Pulmonary artery endothelial cell (primary cell): ENCODE measurements at places on chromosomes 4 and X.
A peak's percentile ranks its signal among the peaks of the same experiment; 100 is the strongest.

GRCh38 chrX:9383655-9384054 lies 81.2 kb upstream of the TBL1X start:
- no peak for DNase-seq

- DNase-seq = no peak
Measured at GRCh38 chrX:109463784-109464183, 18.1 kb downstream of the GUCY2F start.

- DNase-seq = no peak
Measured at GRCh38 chr4:32117693-32118092, 1397.5 kb downstream of the PCDH7 start.

GRCh38 chr4:78070731-78071282 lies 13.7 kb downstream of the FRAS1 start:
- no peak for DNase-seq

- no peak for DNase-seq
Measured at GRCh38 chr4:46385235-46385634, 4.7 kb downstream of the GABRA2 start.

- peak; percentile 17 for DNase-seq
Measured at GRCh38 chrX:103774070-103774642, 2.5 kb upstream of the PLP1 start.

GRCh38 chr4:159444678-159445077 lies 341.8 kb downstream of the RAPGEF2 start:
- no peak for DNase-seq

DNA sequence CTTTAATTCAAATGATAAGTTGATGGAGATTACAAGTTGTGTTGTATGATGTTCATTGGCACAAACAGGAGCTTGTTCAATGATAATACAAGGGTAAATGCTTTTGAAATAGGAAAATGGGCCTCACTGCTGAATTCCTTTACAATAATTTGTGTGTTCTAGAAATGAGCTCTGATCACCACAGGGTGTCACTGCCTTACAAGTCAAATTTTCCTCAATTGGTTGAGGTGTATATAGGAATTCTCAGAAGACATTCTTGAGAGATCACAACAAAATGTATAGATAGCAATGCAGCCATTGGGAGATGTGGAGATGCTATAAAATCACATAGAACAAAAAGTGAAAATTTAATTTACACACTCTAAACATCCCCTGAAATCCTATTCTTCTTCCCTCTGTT lies 49.6 kb downstream of the KLF8 start:
- DNase-seq = no peak

DNA sequence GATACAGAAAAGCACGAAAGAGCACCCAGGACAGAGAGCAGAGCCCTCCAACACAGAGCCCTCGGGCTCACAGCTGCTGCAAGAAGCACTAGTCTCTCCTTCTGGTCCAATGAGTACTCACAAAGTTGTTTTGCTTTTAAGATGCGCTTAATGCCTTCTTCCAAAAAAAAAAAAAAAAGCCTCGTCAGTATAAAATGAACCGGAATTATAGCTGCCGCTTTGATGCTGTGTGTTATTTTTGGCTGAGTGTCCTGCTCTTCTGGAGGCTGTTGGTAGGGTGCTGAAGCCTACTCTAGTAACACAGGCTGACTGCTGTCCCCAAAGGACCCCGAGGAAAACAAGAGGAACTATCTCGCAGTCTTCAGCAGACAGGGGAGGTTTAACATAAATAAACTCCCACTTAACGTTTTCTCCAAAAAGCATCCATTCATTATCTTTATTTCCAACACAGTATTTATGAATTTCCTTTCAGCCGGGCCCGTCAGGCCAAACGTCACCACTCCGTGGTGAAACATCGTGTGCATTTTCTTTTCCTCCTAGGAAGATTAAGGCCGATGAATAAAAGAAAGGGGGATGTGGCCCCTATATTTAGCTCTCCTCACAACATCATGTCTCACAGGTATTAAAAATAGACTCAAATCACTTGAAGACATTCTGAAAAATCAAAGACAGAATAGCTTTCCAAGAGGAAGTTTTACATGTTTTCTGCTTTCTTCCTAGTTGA lies 213.7 kb upstream of the PPARGC1A start:
- no peak for DNase-seq

DNA sequence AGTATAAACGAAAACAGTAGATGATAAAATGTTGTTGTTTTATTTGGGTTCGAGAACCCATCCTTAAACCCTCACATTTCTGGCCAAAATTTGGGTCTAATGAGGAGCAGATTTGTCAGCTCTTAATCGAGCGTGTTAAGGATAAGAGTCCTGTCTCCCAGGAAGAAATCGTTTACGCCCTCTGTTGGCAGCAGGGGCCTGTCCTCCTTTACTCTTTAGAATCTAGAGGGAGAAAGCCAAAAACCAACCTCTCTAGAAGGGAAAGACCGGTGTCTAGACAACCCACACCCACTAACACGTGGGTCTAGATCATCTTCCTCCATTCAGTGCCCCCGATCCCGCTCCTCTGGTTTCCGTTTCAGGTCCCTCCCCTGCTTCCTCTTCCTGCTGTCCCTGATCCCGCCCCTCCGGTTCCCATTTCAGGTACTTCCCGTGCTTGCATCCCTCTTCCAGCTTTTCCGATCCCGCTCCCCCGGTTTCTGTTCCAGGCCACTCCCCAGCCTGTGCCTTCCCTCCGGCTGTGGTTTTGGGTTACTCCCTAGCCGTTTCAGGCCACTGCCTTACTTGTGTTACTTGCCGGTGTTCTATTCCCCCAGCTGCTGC lies 339.1 kb downstream of the PAPSS1 start:
- no peak for DNase-seq

DNA sequence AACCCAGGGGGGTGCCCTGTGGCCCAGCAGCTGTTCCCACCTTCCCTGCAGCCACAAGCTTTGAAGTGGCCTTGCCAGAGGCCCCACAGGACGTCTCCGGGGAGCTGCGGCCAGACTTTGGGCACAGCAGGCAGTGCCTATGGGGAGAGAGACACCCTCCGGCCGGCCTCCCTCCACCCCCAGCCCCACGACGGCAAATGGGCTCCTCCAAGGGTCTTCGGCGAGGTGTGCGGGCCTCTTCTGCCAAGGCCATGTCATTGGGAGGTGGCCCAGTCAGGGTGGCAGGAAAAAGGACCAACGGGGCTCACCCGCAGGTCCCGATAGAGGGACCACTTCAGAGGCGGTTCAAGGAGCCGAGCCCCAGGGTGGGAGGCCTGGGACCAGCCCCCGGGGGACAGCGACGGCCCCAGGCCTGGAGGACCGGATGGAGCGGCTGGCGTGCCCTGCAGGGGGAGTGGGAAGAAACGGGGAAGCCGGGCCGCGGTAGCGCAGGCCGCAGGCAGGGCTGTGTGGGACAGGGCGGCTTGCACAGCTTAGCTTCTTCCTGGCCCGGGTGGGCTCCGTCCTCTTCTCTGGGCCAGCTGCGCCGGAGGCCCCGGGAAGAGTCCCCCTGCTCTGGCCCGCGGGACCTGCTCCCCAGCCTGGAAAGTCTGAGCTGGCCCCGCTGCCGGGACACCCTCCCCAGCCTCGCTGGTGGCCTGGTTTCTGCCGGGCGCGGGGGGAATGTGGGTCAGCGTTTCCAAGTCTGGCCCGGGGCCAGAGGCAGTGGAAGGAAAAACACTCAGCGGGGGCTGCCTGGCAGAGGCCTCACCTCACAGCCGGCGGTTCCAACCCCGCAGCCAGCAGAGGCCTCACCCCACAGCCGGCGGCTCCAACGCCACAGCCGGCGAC lies 21.9 kb upstream of the SPON2 start:
- no peak for DNase-seq

DNA sequence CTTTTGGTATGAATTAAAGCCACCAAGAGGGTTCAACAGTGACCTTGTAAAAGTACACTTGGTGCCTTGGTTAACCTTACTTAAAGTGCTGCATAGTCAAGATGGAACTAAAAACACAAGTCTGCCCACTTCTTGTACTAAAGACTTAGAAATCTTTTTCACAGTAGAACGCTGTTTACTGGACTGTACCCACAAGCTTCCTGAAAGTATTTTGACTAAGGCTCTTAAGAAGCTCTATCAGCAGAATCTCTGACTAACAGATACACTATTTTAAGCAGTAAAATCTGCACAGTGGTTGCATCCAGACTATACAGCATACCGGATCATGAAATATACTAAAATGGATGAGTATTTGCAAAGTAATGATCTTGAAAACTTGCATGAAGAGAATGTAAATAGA lies 7.2 kb downstream of the RAB28 start:
- no peak for DNase-seq

GRCh38 chr4:4712800-4713528 lies 146.5 kb upstream of the MSX1 start:
- DNase-seq = no peak

GRCh38 chr4:118772081-118772766 lies 63.7 kb downstream of the SEC24D start:
- DNase-seq = no peak

- no peak for DNase-seq
Measured at GRCh38 chrX:139877710-139878414, 55.0 kb downstream of the ATP11C start.

GRCh38 chrX:51795136-51795535 lies 51.9 kb downstream of the GSPT2 start:
- DNase-seq = no peak

DNA sequence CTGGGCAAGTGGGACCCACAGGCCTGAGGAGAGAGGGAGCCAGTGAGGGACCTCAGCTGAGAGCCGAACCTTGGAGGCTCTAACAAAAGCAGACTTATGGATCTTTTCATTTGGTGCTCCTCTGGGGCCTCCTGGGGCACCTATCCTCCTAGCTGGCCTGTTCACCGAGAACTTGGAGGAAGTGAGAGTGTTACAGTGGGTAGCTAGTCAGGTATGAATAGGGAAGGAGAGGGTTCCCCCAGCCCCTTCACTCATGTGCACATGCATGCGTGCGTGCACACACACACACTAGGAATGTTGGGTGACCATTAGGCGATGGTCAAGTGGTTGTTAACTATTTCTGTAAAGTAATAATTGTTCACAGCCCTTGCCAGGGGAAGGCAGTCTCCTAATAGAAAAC lies 18.6 kb upstream of the TMEM185A start:
- DNase-seq = no peak

DNA sequence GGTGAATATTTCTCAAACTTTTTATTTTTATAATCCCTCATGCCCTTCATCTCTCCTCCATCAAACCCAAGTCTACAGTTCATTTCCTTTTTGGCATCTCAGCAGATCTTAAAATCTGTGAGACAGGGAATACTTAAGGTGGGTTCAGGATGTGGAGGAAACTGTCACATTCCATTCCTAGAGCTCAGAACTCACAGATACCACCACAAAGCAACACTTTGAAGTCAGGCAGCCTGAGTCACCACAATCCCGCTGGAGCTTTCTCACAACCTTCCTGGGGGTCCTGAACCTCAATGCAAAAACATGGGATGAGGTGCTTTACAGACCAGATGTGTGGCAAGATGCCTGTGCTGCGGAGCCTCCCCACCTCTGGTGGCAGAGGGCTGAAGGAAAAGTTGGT lies 63.2 kb downstream of the HHIP start:
- DNase-seq = peak; percentile 74

DNA sequence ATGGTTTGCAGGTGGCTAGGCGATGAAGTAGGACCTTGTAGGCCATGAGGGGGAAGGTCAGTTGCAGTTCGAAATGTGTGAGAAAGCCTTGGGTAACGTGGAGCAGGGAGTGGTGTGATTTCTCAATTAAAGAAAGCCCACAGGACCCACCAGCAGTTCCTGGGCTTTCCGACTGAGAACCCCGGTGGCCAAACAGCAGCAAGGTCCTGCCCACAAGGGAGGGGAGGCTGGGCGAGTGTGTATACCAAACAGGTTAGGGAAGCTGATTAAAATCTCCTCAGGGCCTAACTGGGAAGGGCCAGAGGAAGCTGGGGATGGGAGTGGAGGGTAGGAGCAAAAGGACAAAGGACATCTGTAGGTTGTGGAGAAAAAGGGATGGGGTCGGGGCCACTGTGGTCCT lies 2.4 kb downstream of the ATP6AP1 start:
- DNase-seq = no peak

GRCh38 chrX:7987160-7988012 lies 60.2 kb upstream of the PNPLA4 start:
- no peak for DNase-seq

DNA sequence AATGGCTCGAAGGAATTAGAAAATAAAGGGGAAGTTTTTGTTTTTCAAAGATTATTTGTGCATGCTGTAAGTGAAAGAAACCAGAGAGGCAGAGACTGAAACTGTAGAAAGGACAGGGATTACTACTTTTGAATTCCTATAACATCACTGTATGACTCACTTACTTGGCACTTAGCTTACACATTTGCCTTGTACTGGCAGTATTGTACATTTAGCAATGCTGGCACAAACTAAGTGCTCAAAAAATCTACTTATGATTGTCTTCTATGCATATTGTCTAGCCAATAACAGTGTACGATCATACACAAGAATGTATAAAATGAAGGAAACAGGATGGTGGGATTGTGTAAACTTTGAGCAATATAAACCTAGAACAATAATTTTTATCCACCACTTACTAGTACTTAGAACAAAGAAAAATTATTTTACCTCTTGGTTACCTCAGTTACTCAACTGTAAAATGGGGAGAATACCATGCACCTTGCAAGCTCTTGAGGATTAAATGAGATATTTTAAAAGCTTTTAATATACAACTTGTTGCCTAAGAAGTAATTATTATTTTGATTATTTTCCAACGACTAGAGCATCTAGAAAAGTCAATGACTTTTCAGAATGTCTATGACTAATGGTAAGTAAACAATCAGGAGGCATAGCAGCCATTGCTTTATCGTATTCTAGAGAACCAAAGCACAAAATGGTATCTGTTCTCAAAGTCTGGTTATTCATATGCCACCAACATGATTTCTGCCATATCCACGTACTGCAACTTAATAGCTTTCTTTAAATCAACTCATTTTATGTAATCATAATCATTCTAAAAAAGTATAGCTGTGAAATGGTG lies 4.7 kb downstream of the FAM120C start:
- DNase-seq = peak; percentile 39

- no peak for DNase-seq
Measured at GRCh38 chr4:1775731-1776500, 17.2 kb upstream of the FGFR3 start.

DNA sequence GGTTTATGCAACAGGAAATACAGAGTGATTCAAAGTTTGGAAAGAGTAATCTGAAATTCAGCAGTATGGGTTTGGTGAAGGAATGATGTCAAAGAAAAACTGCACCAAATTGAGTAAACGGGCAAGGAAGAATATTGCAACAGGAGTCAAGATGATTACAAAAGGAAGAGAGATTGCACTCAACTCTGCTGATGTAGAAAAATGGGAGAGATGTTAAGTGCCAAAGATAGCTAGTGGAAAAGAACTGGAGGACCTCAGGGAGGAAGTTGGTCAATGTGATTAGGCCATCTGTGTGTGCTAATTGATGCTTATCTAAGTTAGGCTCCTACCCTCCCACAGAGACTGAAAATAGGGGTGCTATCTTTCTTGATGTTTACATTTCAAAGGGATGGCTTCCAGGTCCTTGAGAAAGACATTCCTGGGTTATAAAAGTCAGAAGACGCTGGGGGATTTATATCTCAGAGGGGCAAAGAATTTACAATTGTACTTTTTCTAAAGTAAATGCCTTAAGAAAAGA lies 167.4 kb upstream of the FAM47A start:
- no peak for DNase-seq

GRCh38 chrX:57951666-57952319 lies 41.5 kb upstream of the ZXDA start:
- peak; percentile 33 for DNase-seq
